ENCODE measurements at places on chromosomes 1 and 21. TPM values are rescaled to one million over a fixed set of nuclear protein-coding genes. Genes with fewer than 3 reads are reported as not detected.

DNA sequence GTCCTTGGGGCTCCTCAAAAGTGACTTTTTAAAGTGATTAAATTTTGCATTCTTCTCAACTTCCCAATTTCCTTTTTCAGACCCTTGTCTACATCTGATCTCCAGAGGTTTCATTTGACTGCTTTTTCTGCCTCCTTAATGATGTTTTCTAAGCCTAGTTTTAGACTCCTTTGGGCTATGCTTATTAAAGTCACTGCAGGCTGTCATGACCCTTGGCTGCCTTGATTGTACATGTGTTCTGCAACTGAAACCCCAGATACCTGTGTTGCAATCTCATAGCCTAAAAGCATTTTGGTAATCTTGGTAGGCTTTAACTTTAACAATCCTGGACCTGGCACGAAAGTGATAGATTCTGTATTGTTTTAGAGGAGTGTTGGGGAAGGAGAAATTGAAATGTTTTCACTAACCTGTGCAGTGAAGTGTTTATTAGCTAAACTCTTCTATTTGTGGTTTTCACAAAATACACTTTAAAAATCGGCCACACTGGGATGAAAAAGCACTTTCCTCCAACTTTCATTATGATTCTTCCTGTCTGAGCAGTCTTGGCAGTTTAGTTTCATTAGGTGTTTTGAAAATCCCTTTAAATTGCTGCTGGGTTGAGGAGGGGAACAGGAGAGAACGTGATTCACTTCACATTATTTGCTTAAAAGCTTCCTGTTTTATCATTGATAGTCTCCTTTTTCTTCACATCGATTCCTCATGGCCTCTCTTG is 4.9 kb downstream of the MACO1 start:
- H3K27ac ChIP-seq, result peak overlapping the region; percentile 62
- no peaks in the 10 kb centered on the region for H3K27me3 ChIP-seq
- no peak overlapping the region for H3K4me3 ChIP-seq
- DNase-seq, result no peak
- peaks cover 54% of the 10 kb centered on the region for H3K4me1 ChIP-seq

- H3K4me1 ChIP-seq, result no peaks in the 10 kb centered on the region
- no peaks in the 10 kb centered on the region for H3K36me3 ChIP-seq
- no peak overlapping the region for H3K27ac ChIP-seq
- no peak for DNase-seq
- peaks cover 5% of the 10 kb centered on the region for H3K27me3 ChIP-seq
- no peak overlapping the region for H3K4me3 ChIP-seq
Observed at GRCh38 chr1:90174246-90174645, 179.3 kb downstream of the ZNF326 start.

The HFM1 gene
- total RNA-seq, result 0.46 TPM

The LCE2B gene
- not detected for total RNA-seq

The RNU1-3 gene
- 1,620 TPM for total RNA-seq
